ENCODE measurements at places on chromosomes 6 and 20. TPM values are rescaled to one million over a fixed set of nuclear protein-coding genes. Genes with fewer than 3 reads are reported as not detected.

Gene KCTD20
- total RNA-seq: 150 TPM

Gene PLN
- under 0.01 TPM for total RNA-seq

Gene TRIM40
- not detected for total RNA-seq

Gene HTR1E
- total RNA-seq: not detected

Gene RAB44
- total RNA-seq: not detected

Gene PSMB8
- 33.3 TPM for total RNA-seq

Gene BCKDHB
- total RNA-seq: 11.8 TPM

Gene EYS
- under 0.01 TPM for total RNA-seq

- DNase-seq: no peak
Observed at GRCh38 chr20:48758206-48758820, 69.5 kb downstream of the PREX1 start.

DNA sequence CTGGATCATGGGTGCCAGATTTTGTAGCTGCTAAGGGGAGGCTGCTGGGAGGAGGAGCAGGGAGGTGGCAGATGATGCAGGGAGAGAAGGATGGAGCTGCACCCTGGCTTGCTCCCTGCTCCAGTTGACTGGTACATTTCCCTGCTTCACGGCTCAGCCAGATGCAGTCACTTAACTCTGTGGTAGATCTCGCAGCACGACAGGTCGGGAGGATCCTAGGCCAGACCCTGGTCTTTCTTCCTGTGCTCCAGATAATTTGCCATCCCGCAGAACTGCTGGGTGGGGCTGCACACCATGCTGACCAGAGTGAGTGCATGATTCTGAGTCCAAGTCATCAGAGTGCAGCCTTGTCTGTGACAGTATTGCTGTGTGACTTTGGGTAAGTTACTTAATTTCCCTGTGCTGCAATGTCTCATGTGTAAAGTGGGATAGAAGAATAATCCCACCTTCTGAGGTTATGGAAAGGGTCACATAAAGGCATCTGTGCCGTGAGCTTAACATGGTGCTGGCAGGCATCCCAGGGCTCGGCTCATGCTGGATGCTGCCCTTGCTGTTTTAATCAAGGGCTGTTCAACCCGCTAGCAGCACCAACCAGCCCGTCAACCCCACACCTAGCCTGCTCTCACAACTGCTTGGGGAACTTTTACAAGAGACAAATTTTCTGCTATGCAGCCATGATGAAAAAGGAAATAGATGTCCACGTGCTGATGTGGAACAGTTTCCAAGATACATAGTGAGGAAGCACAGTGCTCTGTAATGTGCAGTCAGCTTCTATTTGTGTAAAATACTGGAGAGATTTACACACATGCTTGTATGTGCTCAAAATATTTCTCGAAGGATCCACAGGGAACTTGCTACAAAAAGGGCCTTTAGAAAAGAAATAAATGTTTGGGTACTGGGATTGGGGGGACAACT lies 257.9 kb downstream of the CDH26 start:
- DNase-seq: no peak

DNA sequence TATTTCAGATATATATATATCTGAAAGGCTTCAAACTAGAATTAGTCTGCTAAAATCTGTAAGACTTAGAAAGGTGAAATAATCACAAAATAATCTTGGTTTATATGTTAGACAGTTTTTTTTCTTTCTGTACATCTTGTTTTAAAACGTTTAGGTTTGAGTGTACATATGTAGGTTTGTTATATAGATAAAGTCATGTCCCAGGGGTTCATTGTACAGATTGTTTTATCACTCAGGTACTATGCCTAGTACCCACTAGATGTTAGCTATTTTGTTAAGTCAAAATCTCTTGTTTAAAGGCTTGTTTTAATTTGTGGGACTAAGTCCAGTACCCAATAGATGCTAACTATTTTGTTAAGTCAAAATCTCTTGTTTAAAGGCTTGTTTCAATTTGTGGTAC lies 1339.0 kb upstream of the CITED2 start:
- no peak for DNase-seq

DNA sequence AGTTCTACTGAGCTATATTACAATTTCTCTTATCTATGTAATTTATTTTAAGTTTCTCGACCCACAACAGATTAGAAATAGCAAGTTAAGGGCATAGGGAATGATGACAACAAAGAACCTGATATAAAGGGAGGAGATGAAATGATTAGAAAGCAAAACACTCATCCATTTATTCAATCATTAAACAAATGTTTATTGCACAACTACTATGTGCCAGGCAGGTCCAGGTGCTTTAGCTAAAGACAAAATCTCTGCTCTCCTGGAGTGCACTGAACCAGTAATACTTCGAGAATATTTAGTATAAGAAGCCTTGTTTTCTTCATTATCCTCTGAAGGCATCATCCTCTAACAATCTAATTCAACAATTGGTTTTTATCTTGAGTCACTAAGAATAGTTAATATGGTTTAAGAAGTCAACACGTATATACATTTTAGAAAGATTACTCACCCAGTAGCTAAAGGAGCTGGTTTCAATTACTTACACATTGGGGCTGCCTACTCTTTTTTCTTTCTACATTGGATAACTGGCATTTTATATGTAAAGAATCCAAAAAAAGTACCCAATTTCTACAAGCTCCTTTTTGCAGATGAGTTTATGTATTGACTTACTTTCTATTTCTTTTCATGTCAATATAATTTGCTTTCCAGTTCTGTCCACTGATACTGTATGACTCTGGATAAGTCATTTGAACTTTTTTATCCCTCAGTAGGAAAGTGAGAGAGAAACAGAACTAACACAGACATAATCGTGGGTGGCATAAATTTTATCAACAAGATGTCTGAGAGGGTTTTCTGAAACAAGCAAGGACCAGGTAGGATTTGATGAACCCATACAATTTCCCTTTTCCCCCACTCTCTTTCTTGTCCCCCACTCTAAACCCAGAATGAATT lies 312.6 kb downstream of the CLIC5 start:
- peak; percentile 81 for DNase-seq

GRCh38 chr6:28258877-28259777 lies at the start of gene NKAPL:
Gene NKAPL (plus strand): TSS chr6:28259297. CDS start chr6:28259372, 75 bp downstream.
- DNase-seq: peak; percentile 46

GRCh38 chr6:42300701-42301100 lies 83.0 kb upstream of the MRPS10 start:
- DNase-seq: no peak

DNA sequence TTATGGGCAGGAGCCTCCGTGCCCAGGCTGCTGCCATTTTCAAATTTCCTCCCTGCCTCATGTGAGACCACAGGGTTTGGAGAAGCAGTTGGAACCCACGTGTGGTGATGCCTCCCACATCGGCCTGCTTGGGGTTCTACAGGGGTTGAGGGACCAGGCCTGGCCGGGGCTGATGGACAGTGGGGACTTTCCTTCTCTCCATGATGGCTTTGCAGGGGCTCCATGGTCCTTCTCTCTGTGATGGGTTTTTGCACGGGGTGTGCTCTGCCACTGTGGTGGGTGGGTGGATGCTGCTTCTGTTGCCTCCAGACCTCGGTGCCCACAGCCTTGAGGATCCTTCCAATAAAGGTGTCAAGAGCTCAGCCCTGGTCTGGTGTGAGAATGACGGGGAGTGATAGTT lies 54.4 kb downstream of the ADNP start:
- DNase-seq: no peak

DNA sequence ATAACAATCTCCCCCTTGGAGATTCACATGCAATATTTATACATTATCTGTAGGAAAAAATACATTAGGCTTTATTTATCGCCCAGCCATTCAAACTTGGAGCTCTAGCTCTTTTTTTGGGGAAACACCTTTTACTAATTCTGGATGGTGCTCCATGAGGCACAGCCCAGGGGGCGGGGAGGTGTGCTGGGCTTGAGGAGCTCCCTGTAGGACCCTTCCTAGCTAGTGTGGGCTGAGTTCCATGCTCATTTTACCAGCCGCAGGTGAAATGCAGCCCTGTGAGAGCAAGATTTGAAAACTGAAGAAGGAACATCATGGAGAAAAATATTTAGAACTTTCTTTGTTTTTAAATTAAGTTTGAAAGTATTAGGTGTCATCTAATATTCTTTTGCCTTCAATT lies 99.6 kb upstream of the POPDC3 start:
- no peak for DNase-seq

GRCh38 chr20:61953037-61954021 lies 112.4 kb downstream of the TAF4 start:
- no peak for DNase-seq

DNA sequence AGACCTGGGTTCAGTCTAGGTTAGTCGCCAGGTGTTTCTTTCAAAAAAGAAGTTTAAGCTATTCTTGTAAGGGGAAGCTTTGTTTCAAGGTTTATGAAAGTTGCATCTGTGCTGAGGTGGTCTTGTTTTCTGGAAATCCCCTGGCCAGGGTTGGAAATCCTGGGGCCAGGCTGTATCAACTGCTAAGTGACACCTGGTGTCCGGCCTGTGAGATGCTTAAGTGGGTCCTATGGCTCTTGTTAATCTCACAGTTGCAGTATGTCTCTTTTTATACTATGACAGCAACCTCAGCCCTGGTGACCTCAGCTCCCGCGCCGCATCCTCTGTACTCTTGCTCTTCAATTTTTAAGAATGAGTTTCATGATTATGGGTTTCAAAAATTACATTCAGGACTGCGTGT lies 72.0 kb downstream of the CHMP4B start:
- DNase-seq: no peak

GRCh38 chr20:10978713-10979112 lies 304.9 kb upstream of the JAG1 start:
- no peak for DNase-seq

GRCh38 chr6:108648191-108648590 lies 87.5 kb downstream of the FOXO3 start:
- DNase-seq: no peak

GRCh38 chr6:141610741-141611140 lies 522.0 kb upstream of the GJE1 start:
- peak; percentile 51 for DNase-seq

DNA sequence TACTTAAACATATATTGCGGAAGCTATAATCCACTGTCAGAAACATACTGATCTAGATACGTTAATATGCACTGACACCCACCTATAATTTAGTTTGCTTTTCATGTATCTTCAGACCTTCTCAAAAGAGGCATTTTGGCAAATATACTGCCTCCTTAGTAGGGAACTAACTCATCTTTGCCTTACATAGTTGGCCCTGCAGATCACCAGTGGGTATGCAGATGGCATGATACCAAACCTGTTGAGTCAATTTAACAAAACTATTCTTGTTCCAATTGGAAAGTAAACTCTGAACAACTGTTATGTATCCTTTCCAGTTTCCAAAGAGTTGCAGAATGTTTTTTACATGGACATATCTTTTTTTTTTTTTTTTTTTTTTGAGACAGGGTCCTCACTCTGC lies 35.6 kb upstream of the TBC1D20 start:
- DNase-seq: no peak

DNA sequence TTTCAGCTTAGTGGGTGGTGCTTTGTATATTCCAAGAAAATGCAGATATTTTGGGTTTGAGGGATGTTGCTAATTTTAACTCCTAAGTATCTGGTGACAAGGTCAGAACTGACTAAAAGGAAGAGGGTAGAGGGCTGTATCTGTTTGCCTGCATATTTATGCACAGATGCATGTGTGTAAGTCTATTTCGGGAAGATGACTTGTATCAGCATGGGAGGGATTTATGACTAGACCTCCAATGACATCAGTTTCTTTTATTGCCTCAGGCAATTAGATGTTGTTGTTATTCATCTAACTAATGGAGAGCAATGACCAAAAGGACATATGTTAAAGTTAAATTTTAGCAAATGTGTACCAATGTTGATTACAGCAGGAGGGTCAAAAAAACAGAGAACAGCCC lies 734.3 kb downstream of the QKI start:
- no peak for DNase-seq

DNA sequence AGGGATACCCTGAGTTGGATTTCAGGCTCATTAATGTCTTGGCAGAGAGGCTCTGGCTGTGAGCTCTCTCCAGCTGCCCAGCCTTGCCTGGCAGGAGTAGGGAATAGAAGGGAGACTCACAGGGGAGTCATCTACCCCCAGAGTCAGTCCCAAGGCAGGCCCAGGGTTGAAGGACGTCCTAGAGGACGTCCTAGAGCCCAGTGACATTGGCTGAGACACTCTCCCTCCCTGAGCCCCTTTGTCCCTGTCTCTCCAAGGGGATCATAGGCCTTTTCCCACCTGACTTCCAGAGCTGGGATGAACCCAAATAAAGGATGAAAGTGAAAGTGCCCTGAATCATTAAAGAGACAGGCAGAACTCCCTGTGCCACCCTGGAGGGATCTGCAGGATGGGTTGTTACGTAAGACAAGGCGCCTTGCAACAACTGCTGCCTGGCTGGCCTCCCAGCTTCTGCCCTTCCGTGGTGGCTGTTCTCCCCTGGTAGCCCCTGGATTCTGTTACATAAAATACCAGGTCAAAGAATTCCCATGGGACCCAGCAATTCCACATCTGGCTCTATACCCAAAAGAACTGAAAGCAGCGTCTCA lies 53.6 kb upstream of the SIRPA start:
- DNase-seq: peak; percentile 26

- no peak for DNase-seq
Observed at GRCh38 chr20:56143759-56144158, 104.8 kb upstream of the MC3R start.

DNA sequence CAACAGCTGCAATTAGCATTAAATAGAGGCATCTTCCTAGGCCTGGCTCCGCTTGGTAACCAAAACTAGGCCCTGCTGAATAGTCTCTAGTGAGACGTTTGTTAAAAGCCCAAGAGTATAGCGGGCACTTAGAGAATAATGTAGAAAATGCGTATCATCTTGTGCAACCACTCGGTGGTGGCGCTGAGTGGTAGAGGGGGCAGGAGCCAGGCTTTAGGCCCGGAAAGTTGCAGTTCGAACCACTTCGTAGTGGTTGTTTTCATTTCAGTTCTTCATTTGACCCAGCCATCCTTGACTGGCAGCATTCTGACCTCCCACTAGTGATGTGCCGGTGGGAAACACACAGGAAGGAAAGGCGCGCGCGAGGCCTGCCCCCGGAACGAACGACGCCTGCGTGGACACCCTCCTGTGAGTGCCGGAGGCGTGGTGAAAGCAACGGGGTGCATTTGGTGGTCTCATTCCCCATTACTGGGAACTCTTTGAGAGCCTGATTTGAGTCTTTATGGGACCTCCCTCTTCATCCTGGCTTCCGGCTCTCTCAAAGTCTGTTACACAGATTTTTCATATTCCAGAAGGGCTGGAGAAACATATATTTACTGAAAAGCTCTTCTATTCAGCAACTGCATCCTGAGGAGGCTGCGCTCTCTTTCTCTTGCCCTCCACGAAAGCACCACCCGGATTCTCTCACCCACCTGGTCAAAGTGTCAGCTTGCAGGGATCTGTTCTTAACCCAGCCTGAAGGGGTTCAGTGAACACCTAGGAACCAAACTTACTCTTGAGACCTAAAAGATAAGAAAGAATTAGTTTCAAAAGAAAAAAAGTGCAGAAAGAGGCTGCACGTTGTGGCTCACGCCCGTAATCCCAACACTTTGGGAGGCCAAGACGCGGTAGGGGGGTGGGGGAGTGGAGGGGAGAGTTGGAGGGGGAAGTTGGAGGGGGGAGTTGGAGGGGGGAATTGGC lies 18.2 kb downstream of the GPX5 start:
- DNase-seq: no peak

All from IMR-90 (cell line).